ENCODE measurements at places on chromosomes 5 and 9.
A peak's percentile ranks its signal among the peaks of the same experiment; 100 is the strongest.

DNA sequence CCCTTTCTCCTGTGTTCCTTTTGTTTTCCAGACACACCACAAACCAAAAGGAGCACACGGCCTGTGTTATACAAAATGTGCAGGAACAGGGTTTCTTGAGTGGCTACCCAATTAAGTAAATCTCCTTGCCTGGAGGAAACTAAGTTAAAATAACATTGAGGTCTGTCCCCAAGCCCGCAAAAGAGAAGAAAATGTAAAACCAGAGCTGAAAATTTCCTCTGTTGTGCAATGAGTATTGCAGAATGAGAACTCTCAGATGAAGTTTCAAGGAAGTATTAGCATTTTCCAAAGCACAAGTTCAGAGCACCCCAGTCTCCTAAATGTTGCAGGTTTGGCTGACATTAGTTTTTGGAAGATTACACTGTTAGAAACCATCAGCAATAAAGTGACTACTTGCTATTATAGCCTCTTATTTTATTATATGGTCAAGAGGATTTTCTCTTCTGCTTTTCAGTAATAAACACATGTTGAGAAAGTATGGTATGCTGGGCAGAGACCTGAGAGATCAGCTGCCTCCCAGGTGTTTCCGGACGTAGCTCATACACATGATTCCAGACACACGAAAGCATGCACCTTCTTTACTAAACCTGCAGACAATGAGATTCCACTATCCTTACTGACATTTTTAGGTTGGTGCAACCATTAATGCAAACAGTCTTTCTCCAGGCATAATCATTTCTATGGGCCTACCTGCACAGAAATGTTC lies 161.3 kb downstream of the SNCAIP start:
- DNase-seq = no peak

DNA sequence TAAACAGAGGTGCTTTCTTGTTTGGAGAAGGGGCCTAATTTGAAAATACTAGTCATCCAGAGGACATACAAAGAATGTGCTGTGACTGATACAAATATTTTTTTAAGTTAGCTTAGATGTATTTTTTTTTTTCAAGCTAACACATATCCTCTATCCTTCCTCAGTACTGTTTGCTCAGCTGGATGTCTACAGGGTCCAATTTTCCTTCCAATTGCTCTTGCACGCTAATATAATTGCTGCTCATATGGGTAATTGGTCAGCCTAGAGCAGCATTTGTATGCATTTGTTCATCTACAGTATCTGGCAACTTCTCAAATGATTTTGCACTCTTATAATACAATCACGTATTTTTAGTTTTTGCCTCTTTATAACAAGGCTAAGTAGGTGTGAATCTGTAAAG lies 84.7 kb downstream of the ZDHHC21 start:
- DNase-seq = no peak

GRCh38 chr5:565782-566440 lies 41.7 kb upstream of the SLC9A3 start:
- DNase-seq = no peak

DNA sequence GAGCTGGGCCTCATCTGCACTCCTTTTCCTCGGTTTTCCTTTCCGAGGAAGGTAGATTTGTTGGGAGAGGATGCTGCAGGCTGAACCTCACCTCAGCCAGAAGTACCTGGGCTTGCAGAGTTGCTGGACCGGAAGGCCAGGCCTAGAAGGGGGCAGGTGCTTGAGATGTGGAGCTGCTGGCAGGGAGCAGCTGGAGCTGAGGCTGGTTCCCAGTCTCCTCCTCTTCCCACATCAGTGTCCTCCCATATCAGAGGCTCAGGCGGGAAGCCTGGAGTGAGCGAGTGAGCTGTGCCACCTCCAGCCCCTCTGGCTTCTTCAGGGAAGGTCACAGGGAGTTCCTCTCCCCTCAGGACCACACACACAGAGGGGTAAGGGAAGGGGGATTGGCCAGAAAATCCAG lies 259.4 kb downstream of the GADD45G start:
- DNase-seq = no peak

DNA sequence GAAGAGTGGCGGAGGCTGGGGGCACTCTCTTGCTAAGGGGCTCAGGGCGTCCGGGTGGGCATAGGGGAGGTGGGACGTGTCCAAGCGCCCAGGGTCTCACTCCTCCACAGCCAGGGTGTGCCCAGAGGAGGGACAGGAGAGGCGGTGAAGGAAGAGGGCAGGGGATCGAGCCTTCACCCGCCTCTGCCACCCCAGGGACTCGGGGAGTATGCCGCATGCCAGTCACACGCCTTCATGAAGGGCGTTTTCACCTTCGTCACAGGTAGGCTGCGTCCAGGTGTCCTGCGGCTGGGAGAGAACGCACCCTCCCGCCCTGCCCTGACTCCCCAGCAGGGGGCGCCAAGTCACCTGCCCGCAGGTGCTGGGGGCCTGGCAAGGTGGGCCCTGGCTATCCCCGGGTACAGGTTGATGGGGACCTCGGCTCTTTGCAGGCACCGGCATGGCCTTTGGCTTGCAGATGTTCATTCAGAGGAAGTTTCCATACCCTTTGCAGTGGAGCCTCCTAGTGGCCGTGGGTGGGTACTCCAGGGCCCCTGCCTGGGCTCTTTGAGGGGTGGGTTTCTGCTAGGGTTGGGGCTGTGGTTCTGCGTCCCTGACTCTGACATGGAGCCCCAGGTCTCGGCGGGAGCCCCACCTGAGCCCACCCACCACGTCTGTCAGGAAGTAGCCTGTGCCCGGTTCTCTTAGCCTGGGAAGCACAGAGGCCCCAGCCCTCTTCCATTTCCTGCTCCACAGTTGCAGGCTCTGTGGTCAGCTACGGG lies 552 bp downstream of the TMEM141 start:
- peak; percentile 49 for DNase-seq

DNA sequence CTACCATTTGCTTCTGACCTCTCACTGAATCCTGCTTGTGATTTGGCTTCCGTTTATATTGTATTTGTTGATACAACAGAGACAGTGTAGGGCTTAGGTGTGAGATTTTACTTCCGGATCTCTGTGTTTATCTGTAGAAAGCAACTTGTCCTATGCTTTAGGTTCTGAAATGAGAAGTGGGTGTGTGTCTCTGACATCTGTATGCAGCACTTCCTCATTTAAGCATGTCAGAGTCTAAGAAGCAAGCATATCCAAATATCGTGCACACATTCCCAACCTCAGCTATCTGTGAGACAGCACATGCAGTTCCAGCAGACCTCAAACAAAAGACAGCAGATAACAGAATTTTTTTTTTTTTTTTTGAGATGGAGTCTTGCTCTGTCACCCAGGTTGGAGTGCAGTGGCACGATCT lies 16.3 kb downstream of the KLF9 start:
- peak; percentile 48 for DNase-seq

- DNase-seq = no peak
Observed at GRCh38 chr5:136081217-136081591, 51.4 kb upstream of the SMAD5 start.

- DNase-seq = no peak
Observed at GRCh38 chr9:131580358-131580757, 35.0 kb downstream of the PRRT1B start.

DNA sequence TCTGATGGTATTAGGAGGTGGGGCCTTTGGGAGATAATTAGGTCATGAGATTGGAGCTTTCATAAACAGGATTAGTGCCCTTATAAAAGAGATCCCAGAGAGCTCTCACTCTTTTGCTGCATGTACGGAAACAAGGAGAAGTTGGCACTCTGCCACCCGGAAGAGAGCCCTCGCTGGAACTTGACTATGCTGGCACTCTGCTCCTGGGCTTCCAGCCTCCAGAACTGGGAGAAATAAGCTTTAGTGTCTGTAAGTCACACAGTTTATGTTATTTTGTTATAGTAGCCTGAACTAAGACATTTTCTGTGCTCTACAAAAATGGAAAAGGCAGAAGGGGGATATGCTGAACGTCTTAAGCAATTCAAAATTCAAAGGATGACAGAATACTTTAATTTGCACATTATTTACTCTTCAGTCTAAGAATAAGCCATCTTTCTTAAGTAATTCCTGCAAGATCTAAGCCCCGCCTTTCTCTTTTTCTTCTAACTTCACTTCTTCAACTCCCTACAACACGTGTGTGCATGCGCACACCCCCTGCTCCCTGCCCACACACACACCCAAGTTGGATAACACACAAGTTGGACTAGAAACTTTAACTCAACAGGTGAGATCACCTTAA lies 17.3 kb downstream of the NFIB start:
- peak; percentile 25 for DNase-seq

DNA sequence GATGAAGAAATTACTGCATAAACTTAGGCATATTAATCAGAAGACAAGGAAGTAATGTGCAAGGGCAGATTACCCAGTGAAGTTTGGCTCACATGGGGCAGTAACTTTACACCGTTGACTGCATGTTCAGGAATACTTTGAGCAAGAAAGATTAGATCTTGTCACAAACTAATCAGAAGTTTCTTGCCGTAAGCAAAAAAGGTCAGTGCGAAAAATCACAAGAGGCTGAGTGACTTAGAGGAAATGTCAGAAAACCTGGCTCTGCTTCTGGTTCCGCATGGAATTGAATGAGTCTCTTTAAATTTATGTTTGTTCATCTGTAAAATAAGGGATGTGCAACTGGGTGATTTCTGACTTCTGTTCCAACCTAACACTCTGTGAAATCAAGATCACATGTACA lies 64.4 kb downstream of the PARP8 start:
- DNase-seq = no peak
